ENCODE measurements at places on chromosomes 6 and 20.

DNA sequence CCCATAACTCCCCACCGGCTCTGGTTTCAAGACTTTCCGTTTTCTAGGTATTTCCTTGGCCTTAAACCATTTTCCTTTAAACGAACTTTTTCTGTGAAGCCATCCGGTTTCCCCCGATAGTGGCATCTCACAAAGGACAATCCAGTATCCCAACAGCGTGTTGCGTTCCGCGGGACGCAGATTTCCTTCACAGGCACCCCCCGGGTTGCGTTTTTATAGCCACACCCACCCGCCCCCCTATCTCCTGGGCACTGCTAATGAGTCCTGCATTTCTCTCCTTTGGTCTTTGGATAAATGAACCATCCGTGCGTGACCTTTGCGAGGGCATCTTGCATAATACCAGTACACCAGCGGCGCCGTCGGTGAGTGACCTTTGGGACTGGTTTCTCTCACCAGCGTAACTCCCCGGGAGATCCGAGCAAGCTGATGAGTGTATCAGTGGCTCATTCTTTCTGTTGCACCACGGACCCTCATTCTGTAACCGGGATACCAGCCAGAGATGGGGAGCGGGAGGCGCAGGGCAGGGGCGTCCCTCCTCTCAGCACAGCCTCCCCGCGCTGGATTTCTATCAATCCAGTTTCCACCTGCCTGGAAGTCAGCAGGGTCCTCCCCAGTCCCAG, 586 bp upstream of the NQO2 start:
- no peak for DNase-seq

DNA sequence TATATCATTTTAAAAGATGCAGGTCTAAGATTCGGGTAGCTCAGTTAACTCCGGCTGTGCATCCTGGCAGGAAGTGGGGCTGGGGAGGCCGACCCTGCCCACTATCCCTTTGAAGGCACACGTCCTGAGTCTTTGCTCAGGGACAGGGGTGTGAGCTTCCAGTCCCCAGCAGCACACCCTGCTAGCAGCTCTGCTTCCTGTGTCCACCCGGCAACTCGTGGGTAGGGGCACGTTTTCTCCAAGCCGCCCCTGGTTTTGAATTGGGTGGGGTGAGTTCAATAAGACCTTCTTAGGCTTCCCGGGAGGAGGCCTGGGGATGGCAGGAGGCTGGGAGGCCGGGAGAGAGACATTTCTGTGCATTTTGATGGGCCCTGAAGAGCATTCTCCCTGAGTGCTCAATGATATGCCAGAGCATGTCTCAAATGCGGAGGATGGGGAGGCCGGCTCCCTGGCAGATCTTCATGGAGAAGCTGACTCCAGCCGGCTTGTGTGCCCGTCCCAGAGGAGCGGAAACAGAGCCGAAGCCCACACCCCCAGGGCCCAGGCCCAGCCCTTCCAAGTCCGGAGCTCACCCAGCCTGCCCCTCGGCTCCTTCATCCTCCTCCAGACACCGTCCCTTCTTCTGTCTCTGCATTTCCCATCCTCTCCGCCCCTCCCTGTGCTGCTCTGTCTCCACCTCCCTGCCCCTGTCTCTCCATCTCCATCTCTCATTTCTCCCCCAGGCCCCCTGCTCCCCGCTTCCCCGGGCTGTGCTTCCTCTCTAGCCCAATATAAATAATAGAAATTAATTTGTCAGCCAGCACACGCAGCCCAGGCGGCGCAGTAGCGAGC, 36.3 kb upstream of the ZFAND3 start:
- peak; percentile 85 for DNase-seq

GRCh38 chr20:12061466-12061865, 143.8 kb downstream of the BTBD3 start:
- no peak for DNase-seq

DNA sequence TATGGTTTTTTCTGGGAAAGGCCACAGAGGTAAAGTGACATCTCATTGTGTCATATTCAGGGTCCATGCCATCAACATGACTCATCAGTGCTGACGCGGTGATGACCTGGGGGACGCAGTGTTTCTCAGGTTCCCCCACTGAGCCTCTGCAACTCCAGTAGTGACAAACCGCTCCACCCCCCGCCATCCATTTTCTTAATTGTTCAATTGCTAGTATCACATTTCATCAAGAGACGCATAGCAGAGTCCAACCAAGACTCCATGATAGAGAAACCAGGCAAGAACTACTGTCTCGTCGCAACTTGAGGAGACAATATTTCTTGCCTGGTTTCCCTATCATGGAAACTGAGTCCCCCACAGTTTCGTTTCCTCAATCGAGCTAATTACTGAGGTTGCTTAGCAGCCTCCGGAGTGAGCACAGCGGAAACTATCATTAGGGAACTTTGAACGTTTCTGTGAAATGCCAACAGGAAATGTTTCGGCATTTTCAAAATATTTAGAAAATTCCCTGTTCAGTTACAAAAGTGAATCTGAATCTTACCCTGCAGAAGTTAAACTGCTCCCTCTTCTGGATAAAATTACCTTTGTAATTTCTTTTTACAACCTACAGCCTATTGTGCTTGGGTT, 12.2 kb upstream of the SERPINB1 start:
- DNase-seq = no peak

DNA sequence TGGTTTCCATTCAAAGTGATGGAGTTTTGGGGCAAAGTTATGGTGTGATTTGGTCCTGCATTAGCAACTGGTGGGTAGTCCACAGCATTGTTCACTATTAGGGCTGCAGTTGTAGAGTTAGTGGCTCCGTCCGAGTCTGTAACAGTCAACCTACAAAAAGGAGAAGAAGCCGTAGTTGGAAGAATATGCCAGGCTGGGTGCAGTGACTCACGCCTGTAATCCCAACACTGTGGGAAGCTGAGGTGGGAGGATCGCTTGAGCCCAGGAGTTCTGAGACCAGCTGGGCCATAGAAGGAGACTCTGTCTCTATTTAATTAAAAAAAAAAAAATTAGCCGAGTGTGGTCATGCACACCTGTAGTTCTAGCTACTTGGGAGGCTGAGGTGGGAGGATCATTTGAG, 69.5 kb downstream of the KIAA0319 start:
- no peak for DNase-seq

DNA sequence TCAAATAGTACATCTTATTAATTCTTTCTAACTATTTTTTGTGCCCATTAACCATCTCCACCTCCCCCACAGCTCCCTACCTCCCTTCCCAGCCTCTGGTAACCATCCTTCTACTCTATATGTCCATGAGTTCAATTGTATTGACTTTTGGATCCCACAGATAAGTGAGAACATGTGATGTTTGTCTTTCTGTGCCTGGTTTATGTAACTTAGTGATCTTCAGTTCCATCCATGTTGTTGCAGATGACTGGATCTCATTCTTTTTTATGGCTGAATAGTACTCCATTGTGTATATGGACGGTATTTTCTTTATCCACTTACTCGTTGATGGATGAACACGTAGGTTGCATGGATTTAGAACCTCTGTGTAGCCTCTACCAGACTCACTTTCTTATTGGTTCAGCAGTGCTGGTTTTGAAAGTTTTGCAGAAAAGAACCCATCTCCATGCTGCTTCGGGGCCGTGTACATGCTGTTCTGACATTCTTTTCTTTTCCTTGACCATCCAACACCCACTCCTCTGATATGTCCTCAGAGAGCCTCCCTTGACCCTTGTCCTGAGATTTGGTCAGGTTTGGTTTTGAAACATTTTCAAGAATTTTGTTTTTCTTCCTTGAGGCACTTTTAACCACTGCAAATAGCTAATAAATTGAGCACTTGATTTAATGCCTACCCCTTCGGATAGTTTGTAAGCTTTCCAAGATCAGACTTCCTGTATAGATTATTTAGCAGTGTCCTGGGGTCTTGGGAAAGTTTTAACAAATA, 231.2 kb upstream of the ZFP64 start:
- no peak for DNase-seq

DNA sequence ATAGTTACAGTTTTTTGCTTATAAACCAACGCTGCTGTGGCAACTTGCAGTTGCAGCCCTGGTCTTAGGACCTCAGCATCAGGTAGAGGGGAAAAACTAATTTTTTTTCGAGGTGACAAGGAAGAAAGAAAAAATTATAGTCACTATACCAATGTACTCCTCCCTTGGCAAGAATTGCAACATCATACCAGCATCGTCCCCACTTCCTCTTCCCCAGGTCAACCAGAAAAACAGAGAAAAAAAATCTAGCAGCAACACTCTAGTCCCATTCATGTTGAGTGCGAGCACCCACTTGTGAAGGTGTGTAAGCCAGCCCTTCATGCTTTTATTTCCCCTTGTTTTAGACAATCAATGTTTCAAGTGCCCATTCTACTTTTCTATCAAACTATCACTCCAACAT, 13.1 kb upstream of the DCBLD1 start:
- DNase-seq = no peak

GRCh38 chr6:96197241-96197640, 181.5 kb downstream of the FUT9 start:
- no peak for DNase-seq

DNA sequence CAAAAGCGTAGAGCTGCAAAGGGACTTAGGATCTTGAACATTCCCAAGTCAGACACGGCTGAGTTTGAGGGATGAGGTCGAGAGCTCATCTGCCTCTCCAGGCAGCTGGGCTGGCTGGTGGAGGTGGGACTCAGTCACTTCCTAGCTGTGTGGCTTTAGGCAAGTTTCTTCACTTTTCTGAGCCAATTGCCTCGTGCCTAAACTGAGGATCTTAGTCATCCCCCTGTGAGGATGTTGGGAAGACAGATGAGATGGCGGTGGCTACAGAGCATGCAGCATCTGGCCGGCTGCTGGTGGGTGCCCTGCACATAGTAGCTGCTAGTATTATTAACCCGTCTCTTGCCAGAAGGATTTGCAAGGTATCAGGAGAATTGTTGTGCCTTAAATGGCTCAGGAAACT, 27.5 kb downstream of the TFAP2C start:
- no peak for DNase-seq

DNA sequence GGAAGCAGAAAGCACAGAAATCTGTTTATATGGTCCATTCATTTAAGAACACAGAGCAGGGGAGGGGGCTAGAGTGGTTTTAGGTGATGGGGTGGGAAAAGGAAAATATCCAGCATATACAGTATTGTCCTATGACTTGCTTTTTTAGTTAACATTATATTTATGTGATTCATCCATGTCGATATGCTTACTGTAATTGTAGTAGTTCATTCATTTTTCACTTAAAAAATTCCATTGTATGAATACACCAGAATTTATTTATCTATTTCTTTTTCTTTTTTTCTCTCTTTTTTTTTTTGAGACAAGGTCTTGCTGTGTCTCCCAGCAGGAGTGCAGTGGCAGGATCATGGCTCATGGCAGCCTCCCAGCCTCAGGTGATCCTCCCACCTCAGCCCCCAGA, 9.6 kb upstream of the PRIM2 start:
- DNase-seq = no peak

DNA sequence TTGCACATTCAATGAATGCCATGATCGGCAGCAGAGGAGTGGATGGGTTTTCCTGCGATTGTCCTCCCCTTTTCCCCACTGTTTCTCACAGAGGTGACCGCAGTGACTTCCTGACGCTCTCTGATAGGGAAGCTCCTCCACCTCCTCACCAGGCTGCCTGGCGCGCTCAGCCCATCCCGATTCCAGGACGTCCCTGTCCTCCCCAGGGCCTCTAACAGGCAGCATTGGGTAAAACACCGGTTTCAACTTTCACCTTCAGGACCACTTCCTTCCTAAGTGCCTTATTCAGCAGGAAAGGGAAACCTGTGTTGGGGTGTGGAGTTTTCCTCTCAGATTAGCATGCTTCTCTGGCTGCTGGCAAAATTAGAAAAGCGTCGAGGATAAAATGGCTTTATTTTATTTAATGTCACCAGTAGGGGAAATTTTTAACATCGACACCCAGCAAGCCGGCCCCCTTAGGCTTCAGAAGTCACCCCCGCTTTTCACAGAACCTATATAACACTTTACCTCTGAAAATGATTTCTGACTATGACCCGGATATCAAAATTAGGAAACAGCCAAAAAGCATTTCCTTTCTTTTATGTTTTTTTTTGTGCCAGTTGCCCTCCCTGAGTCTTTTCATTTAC, 570.4 kb upstream of the GJE1 start:
- peak; percentile 31 for DNase-seq

- no peak for DNase-seq
Observed at GRCh38 chr6:7171119-7171518, 63.4 kb downstream of the RREB1 start.

GRCh38 chr20:16048876-16049275, 524.4 kb downstream of the KIF16B start:
- DNase-seq = no peak

- no peak for DNase-seq
Observed at GRCh38 chr20:33995053-33995831, 1.5 kb downstream of the RALY start.

- no peak for DNase-seq
Observed at GRCh38 chr6:7999201-7999600, 65.0 kb downstream of the BLOC1S5 start.

- no peak for DNase-seq
Observed at GRCh38 chr6:33212857-33213165, 4.5 kb downstream of the RING1 start.

- DNase-seq = no peak
Observed at GRCh38 chr6:12472601-12473038, 182.5 kb downstream of the EDN1 start.

GRCh38 chr20:59643615-59644061, 39.3 kb downstream of the PHACTR3 start:
- no peak for DNase-seq

DNA sequence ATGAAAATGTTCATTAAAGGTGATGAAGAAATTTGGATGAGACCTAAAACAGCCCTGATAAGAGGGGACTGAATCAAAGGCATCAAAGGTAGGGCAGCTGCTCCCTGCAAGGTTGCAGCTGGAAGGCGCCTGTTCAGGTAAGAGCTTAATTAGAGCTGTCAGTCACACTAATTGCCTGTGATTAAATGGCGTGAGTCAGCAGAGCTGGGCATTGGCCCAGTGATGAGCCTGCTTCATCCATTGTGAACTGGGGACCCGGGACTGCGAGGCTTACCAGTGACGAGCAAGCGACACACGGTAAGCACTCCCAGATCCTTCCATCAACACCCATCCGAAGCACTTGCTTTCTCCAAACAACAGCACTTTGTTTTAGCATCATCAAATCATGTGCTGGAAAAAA, 621.5 kb upstream of the CDH4 start:
- DNase-seq = no peak

DNA sequence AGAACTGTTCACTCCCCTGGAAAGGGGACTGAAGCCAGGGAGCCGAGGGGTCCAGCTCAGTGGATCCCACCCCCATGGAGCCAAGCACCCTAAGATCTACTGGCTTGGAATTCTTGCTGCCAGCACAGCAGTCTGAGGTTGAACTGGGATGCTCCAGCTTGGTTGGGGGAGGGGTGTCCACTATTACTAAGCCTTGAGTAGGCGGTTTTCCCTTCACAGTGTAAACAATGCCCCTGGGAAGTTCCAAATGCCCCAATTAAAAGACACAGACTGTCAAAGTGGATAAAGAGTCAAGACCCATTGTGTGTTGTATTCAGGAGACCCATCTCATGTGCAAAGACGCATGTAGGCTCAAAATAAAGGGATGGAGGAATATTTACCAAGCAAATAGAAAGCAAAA, 150.2 kb downstream of the LPA start:
- no peak for DNase-seq

GRCh38 chr20:62987114-62987513, 19.6 kb downstream of the BHLHE23 start:
- DNase-seq = no peak
